ENCODE measurements at places on chromosomes 5 and 9. TPM values are rescaled to one million over a fixed set of nuclear protein-coding genes. Genes with fewer than 3 reads are reported as not detected.

DNA sequence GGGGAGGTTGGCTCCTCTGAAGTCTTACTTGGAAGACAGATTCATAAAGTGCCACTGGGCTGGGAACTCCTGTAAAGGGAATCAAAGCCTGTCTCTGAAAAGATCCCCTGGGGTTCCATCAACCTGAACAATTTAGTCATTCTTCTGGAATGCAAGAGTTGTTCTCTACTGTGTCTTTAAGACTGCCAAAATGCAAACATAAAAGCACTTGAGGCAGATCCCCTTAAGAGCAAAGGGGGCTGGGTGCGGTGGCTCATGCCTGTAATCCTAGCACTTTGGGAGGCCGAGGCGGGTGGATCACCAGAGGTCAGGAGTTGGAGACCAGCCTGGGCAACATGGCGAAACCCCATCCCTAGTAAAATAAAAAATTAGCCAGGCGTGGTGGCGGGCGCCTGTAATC, 16.7 kb downstream of the CDKN2AIPNL start:
- DNase-seq, result no peak
- no peak overlapping the region for H3K4me3 ChIP-seq
- H3K27ac ChIP-seq, result no peak overlapping the region
- no peaks in the 10 kb centered on the region for H3K27me3 ChIP-seq

GRCh38 chr5:111997308-111997707, 240.3 kb upstream of the NREP start:
- H3K4me1 ChIP-seq, result peaks cover 8% of the 10 kb centered on the region
- no peaks in the 10 kb centered on the region for H3K27me3 ChIP-seq
- H3K36me3 ChIP-seq, result no peaks in the 10 kb centered on the region
- no peak overlapping the region for H3K4me3 ChIP-seq
- no peak overlapping the region for H3K27ac ChIP-seq

DNA sequence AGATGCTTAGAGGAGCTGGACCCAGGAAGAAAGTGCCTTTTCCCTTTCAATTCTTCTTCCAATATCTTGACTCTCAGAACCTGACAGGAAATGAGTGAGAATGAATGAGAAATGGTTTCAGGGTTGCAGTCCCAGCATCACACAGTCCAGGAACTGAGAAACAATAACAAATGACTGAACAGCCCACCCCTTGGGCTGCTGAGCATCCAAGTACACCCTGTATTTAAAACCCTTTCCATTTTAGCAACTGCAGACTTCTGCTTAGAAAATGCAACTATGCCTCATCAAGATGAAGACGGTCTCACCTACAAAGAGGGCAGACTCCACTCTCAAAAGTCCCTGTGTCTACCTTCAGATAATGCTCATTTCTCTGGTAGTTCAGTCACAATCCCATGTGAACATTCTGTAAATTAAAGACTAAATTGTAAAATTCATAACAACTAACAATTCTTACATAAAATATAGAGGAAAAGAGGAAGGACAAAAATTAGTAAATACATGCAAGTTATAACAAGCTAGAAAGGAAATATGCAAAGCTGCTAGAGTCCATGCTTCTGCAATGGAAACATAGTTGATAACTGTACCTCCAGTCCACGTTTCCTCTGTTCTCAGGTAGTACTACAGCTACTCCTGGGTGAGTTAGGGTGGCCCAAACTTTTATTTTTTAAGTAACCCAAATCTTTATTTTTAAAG, 316.5 kb downstream of the ICE1 start:
- H3K36me3 ChIP-seq, result no peaks in the 10 kb centered on the region
- DNase-seq, result no peak
- no peak overlapping the region for H3K4me3 ChIP-seq
- H3K4me1 ChIP-seq, result no peaks in the 10 kb centered on the region
- no peaks in the 10 kb centered on the region for H3K27me3 ChIP-seq

GRCh38 chr5:33936004-33936380, 194 bp upstream of the RXFP3 start:
- DNase-seq, result peak; percentile 72
- peak overlapping the region; percentile 42 for H3K4me3 ChIP-seq
- peaks cover 25% of the 10 kb centered on the region for H3K27me3 ChIP-seq
- H3K27ac ChIP-seq, result no peak overlapping the region

GRCh38 chr5:44048276-44048984, 340.8 kb downstream of the FGF10 start:
- H3K4me3 ChIP-seq, result no peak overlapping the region
- no peaks in the 10 kb centered on the region for H3K36me3 ChIP-seq
- no peaks in the 10 kb centered on the region for H3K4me1 ChIP-seq
- DNase-seq, result no peak
- no peak overlapping the region for H3K27ac ChIP-seq
- no peaks in the 10 kb centered on the region for H3K27me3 ChIP-seq

DNA sequence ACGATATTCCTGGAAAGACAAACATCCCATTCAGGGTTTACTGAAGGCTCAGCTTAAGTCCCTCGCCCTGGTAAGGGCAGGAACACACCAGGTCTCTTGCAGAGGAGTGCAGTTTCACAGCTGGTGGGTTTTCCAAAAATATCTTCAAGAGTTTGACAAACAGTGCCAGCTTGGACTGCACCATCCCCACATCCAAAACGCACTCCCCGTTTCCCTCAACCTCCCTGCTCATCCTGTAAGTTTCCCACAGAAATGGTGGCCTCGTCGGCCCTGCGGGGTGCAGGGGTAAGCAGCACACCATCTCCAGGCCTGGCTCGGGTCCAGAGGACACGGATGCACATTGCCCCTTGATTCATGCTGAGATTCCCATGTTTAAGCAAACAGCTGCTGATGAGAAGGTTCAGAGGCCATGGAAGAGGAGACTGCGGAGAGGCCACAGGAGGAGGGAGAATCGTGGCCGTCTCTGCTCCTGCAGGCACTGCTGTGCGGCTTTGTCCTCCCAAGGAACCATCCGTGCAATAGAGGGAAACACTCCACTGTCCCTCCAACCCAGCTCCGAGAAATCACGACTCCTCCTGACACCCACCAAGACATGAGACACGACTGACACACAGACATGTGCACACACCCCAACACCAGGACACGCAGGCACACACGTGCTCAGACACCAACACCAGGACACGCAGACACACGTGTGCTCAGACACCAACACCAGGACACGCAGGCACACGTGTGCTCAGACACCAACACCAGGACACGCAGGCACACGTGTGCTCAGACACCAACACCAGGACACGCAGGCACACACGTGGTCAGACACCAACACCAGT, 24.0 kb upstream of the SLC12A7 start:
- H3K27ac ChIP-seq, result no peak overlapping the region
- no peak for DNase-seq
- H3K4me1 ChIP-seq, result peaks cover 4% of the 10 kb centered on the region
- peaks cover 5% of the 10 kb centered on the region for H3K27me3 ChIP-seq

GRCh38 chr5:154351141-154351540, 94.7 kb upstream of the SAP30L start:
- H3K4me3 ChIP-seq, result no peak overlapping the region
- H3K27ac ChIP-seq, result no peak overlapping the region
- H3K27me3 ChIP-seq, result no peaks in the 10 kb centered on the region

DNA sequence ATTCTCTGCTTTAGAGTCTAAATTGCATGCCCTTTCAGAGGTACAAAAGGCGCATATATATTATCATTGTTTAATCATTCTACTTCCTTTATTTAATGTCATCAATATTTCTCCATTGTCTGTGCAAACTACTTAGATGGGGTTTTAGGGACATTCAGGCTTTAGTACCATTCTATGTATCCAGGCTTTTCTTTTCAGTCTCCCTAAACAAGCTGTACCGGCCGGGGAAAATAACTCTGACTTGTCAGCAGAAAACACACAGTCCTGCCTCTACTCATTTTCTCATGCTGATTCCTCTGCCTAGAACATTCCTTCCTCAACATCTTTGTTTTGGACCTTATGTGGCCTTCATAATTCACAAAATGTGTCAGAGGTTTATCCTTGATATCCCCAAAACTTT, 392.1 kb upstream of the DAB2 start:
- H3K36me3 ChIP-seq, result no peaks in the 10 kb centered on the region
- no peaks in the 10 kb centered on the region for H3K4me1 ChIP-seq
- no peak for DNase-seq
- no peaks in the 10 kb centered on the region for H3K27me3 ChIP-seq
- no peak overlapping the region for H3K4me3 ChIP-seq

- no peak for DNase-seq
- H3K4me3 ChIP-seq, result no peak overlapping the region
- no peaks in the 10 kb centered on the region for H3K27me3 ChIP-seq
- no peaks in the 10 kb centered on the region for H3K36me3 ChIP-seq
- H3K4me1 ChIP-seq, result peaks cover 5% of the 10 kb centered on the region
Observed at GRCh38 chr9:123658792-123659191, 271.1 kb downstream of the DENND1A start.

GRCh38 chr5:116671211-116671736, 96.7 kb upstream of the SEMA6A start:
- H3K27me3 ChIP-seq, result peaks cover 1% of the 10 kb centered on the region
- H3K4me1 ChIP-seq, result no peaks in the 10 kb centered on the region
- H3K4me3 ChIP-seq, result no peak overlapping the region
- no peaks in the 10 kb centered on the region for H3K36me3 ChIP-seq

DNA sequence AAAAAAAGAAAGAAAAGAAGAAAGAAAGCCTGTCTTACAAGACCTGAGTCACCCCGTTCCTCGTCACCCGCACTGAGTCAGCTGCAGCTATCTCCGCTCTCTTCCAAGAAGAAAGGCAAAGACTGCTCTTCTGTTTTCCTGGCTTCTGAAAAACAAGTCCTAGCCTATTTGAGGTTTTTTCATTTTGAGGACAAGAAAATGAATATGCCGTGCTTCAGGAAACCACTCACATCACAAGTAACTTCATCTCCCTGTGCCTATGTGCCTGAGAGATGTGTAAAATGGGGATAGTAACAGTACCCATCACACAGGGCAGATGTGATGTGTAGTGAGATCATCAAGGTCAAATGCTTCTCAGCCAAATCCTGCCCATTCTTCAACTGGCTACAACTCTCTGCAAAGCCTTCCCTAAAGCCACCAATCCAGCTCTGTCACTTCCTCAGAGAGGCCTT, 78.4 kb downstream of the GLDC start:
- H3K4me3 ChIP-seq, result no peak overlapping the region
- no peak for DNase-seq

GRCh38 chr9:124216474-124217176, 41.1 kb upstream of the NEK6 start:
- H3K36me3 ChIP-seq, result no peaks in the 10 kb centered on the region
- peaks cover 3% of the 10 kb centered on the region for H3K4me1 ChIP-seq
- H3K4me3 ChIP-seq, result no peak overlapping the region

GRCh38 chr5:156927545-156927944, 35.5 kb downstream of the TIMD4 start:
- no peaks in the 10 kb centered on the region for H3K27me3 ChIP-seq
- H3K4me1 ChIP-seq, result no peaks in the 10 kb centered on the region
- H3K36me3 ChIP-seq, result no peaks in the 10 kb centered on the region
- H3K4me3 ChIP-seq, result no peak overlapping the region
- H3K27ac ChIP-seq, result no peak overlapping the region
- no peak for DNase-seq

DNA sequence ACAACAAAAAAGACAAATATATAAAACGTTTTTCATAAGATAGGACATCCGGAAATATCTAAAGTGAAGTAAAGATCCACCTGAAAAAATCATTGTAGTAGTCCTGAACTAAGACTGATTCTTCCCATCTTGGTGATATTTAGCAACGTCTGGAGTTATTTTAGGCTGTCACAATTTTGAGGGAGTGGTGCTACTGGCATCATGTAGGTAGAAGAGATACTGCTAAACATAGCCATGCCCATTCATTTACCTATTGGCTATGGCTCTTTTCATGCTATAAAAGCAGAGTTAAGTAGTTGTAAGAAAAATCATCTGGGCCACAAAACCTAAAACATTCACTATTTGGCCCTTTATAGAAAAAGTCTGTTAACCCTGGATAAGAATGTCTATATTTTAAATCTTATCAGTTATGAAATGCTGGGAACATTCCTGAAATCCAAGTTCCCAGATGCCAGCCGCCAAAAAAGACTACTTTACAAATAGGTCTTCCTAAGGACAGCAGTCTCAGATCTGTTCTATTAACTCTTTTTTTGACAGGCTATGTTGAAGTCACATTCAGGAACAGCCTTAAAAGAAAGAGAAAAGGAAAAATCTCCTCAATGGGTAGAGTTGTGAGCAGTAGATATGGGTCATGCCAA, 27.0 kb downstream of the RAPGEF6 start:
- no peaks in the 10 kb centered on the region for H3K36me3 ChIP-seq
- no peaks in the 10 kb centered on the region for H3K27me3 ChIP-seq
- peaks cover 35% of the 10 kb centered on the region for H3K4me1 ChIP-seq
- H3K4me3 ChIP-seq, result no peak overlapping the region
- DNase-seq, result no peak

GRCh38 chr9:108803428-108804065, 52.2 kb downstream of the ACTL7B start:
- DNase-seq, result no peak
- no peak overlapping the region for H3K4me3 ChIP-seq
- H3K4me1 ChIP-seq, result no peaks in the 10 kb centered on the region
- H3K36me3 ChIP-seq, result no peaks in the 10 kb centered on the region
- H3K27ac ChIP-seq, result no peak overlapping the region
- no peaks in the 10 kb centered on the region for H3K27me3 ChIP-seq

GRCh38 chr9:22228542-22228941, 218.1 kb upstream of the DMRTA1 start:
- no peaks in the 10 kb centered on the region for H3K4me1 ChIP-seq
- no peak overlapping the region for H3K27ac ChIP-seq
- H3K4me3 ChIP-seq, result no peak overlapping the region
- H3K36me3 ChIP-seq, result no peaks in the 10 kb centered on the region

DNA sequence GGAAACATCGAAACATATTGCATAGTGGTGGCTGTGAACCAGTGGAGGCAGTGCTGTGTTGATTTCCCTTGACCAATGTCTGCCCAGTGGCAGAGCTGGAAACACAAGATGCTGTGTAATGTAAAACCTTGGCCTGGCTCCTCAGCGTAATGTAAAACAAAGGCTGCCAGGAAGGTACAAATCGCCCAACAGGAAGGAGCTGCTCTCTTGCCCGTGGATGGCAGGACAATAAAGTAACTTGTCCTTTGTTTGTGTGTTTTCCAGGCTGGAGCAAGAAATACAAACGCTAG, 143.4 kb downstream of the PALM2AKAP2 start:
- no peak for DNase-seq
- no peaks in the 10 kb centered on the region for H3K36me3 ChIP-seq

- no peaks in the 10 kb centered on the region for H3K27me3 ChIP-seq
- DNase-seq, result no peak
- no peak overlapping the region for H3K4me3 ChIP-seq
- H3K27ac ChIP-seq, result no peak overlapping the region
- no peaks in the 10 kb centered on the region for H3K36me3 ChIP-seq
- H3K4me1 ChIP-seq, result no peaks in the 10 kb centered on the region
Observed at GRCh38 chr5:81180780-81181460, 52.2 kb upstream of the CKMT2 start.

GRCh38 chr5:167065794-167066193, 1225.7 kb upstream of the WWC1 start:
- DNase-seq, result no peak
- H3K27ac ChIP-seq, result no peak overlapping the region
- H3K36me3 ChIP-seq, result no peaks in the 10 kb centered on the region
- H3K4me1 ChIP-seq, result no peaks in the 10 kb centered on the region
- no peak overlapping the region for H3K4me3 ChIP-seq
- no peaks in the 10 kb centered on the region for H3K27me3 ChIP-seq

HAVCR1 gene
- total RNA-seq, result not detected

TERT gene
- not detected for total RNA-seq

SERF1B gene
- 23.6 TPM for total RNA-seq

GDA gene
- 0.09 TPM for total RNA-seq

C9orf152 gene
- total RNA-seq, result not detected

PCDHB4 gene
- total RNA-seq, result 0.77 TPM
